ENCODE measurements at places on chromosomes 1 and 21.

DNA sequence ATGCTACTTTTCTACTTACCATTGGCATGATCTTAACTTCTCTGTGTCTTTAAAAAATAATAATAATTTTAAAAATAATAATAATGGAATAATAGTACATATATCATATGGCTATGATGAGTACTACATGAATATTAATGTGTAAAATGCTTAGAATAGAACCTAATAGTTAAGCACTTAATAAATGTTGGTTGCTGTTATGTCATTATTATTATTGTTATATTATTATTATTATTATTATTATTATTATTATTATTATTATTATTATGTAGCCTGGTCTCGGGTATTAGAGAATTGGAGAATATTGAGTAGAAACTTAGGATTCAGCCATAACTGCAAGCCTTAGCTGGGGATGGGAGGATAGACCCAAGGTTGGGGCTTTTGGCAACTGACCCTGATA lies 108.2 kb downstream of the MAST2 start:
- no peak for DNase-seq

GRCh38 chr1:59199719-59200376 lies 97.0 kb upstream of the FGGY start:
- no peak for DNase-seq

GRCh38 chr1:4322881-4323280 lies 331.5 kb upstream of the AJAP1 start:
- no peak for DNase-seq

DNA sequence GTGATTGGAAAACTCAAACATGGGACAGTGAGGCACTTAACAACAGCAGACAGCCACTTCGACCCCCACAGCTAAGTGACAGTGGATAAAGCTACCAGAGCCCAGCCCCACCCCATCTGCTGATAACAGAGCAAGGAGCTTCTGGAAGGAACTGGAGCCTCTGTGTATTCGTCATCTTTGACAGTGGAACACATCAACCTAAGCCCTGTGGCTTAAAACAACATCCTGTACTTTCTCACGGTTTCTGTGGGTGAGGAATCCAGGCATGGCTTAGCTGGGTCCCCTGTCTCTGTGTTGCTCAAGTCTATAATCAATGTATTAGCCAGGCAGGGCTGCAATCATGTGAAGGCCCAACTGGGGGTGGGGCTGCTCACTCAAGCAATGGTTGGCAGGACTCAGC lies 18.4 kb upstream of the SIPA1L2 start:
- DNase-seq = no peak

DNA sequence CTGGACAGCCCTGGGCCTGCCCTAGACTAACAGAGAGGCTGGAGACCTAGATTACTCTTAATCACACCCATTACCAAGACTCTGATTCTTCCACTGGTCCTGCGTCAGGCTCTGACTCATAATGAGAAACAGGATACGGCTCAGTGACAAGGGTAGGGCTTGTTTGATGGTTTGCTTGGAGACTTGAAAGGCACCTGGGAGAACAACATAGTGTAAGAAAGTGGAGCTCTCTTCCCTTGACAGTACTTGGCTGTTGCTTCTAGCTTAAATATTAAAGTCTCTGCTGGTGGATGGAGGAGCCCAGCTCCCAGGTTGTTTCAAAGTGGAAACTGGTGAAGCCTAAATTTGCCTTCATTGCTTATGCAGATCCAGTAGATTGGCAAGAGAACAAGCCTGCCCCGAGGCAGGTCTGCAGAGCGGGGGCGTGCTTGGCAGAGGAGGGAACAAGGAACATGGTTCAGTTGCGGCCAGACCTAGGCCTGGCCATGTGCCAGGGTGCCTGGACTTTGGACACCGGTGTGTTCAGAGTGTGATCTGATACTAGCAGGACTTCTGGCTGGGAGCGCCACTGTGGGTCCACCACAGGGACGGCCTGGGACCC lies 480.6 kb downstream of the CAMTA1 start:
- DNase-seq = peak; percentile 81

GRCh38 chr1:184541537-184542152 lies 154.8 kb downstream of the C1orf21 start:
- no peak for DNase-seq

GRCh38 chr1:159800177-159800930 lies 1.8 kb upstream of the FCRL6 start:
- no peak for DNase-seq

- DNase-seq = no peak
Measured at GRCh38 chr1:229714964-229715603, 89.0 kb downstream of the URB2 start.

DNA sequence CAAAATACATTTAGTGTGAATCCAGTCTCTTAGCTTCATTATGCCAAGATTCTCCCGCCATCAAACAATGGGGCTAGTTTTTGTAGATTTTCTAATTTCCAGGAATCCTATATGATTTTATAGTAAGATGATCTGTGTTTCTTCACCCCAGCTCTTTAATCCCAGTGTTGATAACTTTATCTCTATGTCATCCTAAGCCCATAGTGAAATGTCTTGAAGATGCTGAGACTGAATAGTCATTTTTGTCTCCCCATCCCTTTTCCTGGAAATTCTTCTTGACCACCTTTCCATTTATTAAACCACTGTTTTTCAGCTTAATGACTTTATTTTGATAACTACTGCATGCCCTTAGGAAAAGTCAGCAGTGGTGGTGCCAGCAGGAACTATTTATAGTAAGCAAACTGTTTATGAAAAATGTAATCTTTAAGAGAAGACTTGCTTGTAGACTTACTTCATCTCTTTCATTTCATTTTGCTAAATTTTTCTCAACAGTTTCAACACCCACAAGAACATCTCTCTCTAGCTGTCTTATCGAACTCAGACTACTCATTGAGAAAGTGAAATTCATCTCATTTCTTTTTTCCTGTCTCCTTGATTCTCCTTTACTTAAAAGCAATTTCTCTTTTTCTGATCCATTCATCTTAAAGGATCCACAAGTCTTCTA lies 116.6 kb downstream of the NTMT2 start:
- no peak for DNase-seq

DNA sequence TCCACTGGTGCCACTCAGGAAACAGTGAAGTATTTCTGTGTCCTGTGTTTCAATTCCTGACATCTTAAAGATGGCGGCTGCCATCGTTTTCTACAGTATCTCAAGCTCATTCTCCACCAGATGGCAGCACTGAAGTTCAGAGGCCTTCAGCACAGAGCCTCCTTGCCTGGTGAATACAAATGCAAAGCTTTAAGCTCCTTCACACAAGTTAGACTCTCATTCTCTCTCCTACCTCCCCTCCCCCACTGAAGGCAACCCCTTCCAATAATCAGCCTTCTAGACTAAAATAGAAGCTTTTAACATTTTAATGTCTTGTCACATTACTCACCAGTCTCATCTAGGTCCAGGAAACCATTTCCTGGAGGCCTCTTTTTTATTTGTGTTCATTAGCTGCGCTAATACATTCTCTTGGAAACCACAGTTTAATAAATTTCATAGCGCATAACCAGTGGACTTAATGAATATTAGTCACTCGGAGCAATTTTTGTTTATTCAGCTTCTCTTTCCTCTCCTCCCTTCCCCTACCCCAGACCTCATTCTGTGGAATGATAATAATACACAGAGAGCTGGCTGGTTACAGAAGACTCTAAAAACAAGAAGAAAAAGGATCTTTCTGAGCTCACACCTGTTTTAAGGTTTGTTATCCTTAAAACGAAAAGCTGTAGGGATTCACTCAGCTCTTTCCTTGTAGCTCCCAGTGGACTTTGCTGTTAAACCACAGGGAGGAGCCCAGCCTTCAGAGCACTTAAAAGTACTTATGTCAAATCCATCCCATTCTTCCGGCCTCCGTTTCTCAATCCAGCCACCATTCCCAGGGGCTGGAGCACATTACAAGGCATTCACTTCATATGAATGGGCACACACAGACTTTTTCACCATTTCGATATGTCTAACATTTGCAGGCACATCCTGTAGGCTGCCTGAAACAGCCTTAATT lies 384.9 kb downstream of the HLX start:
- DNase-seq = peak; percentile 91

DNA sequence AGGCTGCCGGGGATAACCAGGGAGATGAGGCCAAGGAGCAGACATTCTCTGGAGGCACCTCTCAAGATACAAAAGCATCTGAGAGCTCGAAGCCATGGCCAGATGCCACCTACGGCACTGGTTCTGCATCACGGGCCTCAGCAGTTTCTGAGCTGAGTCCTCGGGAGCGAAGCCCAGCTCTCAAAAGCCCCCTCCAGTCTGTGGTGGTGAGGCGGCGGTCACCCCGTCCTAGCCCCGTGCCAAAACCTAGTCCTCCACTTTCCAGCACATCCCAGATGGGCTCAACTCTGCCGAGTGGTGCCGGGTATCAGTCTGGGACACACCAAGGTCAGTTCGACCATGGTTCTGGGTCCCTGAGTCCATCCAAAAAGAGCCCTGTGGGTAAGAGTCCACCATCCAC lies 19.4 kb upstream of the SH3D21 start:
- no peak for DNase-seq

GRCh38 chr21:36696390-36697059 lies 2.4 kb upstream of the SIM2 start:
- DNase-seq = no peak

DNA sequence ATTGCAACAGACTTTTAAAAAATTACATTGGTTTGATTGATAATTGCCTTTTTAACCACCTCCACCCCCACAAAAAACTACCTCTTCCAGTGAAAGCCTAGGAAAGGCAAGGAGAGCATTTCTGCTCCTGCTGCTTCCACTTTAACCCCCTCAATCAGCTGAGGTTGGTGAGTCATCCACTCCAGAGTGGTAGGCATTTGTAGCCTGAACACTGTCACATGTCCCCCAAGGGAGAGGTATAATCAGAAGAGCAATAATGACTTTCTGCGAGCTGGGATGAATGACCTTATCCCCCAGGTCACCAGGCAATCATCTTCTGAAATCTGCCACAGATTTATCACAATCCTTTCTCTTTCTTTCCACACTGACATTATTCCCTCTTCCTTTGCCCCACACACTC lies 126.6 kb upstream of the CAMK1G start:
- peak; percentile 10 for DNase-seq
